ENCODE measurements at places on chromosomes 3 and 15.
A peak's percentile ranks its signal among the peaks of the same experiment; 100 is the strongest.

GRCh38 chr15:57048930-57049549, 130.6 kb downstream of the TCF12 start:
- DNase-seq = no peak

- DNase-seq = no peak
These were observed 100.7 kb downstream of the GALK2 start for GRCh38 chr15:49270541-49271421.

- peak; percentile 4 for DNase-seq
These were observed 210.5 kb downstream of the DTWD1 start for GRCh38 chr15:49831206-49831965.

DNA sequence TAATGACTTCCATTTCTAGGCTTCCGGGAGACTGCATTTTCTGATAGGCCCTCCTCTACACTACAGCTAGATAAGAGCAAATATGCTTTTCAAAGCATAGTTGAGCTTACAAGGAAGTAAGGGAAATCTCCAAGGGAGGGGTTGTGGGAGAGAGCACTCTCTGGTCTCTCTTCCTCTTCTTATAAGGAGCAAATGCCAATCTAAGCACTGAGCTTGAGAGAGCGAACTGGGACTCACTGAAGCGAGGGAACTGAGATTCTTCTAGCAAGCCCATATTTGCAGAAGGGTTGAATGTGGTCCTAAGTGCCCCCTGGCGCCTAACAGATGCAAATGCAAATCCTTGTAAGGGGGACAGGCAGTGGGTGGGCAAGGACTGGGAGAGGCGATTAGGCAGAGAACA, 164.8 kb downstream of the ERC2 start:
- DNase-seq = peak; percentile 51

GRCh38 chr15:47820747-47821319, 103.5 kb downstream of the SEMA6D start:
- no peak for DNase-seq

GRCh38 chr15:76328958-76329357, 7.6 kb upstream of the ISL2 start:
- no peak for DNase-seq

- DNase-seq = no peak
These were observed 259.6 kb upstream of the CTNNB1 start for GRCh38 chr3:40939741-40940130.

- peak; percentile 34 for DNase-seq
These were observed 8.8 kb downstream of the SNTN start for GRCh38 chr3:63661242-63661641.

DNA sequence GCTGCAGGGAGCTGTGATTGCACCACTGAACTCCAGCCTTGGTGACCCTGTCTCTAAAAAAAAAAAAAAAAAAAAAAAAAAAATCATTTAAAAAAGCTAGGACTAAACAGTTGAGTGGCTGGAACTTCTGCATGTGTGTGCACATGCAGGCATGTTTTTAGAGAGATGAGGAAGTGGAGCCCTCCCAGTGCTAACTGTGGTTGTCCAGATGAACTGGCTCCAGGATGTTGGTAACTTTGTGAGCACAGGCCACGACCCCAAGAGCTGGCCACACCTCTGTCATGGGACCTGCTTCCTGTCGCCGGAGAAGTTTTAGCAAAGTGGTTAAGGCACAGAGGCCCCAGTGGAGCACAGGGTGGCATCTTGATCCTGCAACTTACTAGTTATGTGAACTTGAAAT, 27.0 kb downstream of the CHCHD6 start:
- peak; percentile 92 for DNase-seq

- no peak for DNase-seq
These were observed 87.8 kb downstream of the C3orf85 start for GRCh38 chr3:109224333-109224732.

DNA sequence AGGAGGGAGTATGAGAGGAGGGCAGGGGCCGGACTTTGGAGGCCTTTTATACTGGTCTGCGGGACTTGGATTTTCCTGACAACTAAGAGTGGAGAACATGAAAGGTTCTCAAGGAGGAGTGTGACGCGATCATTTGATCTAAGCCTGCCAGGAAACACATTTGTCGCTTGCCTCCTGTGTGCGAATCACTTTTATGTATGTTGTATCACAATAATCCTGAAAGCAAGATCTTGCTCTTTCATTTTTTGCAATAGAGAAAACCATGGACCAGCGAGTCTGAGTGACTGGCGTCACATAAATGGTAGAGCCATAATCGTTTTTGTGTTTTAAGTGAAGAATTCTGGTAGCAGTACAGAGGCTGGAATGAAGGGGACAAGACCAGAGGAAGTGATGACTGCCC, 100.7 kb downstream of the ARNT2 start:
- DNase-seq = no peak

DNA sequence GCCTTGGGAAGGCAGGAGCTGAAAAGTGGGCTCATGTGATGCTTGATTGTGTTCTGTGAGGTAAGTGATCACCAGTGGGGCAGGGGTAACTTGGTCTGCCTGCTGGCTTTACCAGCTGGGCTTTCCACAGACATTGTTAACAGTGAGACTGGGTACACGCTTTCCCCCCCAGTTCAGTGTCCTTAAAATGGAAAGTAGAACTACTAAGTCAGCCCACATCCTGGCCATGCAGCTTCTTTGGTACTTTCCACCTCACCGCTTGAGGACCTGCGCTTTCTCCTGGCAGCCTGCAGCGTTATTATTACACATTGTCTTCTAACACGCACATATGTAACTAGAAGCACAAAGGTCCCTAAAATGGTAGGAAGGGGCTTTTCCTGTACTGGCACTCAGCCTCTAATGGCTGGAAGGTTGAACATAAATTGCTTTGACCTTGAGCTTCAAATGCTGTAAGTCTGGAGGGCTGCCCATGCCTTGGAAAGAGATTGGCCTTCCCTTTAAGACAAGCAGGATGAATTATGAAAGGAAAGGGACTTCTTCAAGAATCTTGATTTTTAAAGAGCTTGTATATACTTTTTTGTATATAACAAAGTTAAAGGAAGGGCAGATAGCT, 216.1 kb upstream of the ROPN1 start:
- no peak for DNase-seq

DNA sequence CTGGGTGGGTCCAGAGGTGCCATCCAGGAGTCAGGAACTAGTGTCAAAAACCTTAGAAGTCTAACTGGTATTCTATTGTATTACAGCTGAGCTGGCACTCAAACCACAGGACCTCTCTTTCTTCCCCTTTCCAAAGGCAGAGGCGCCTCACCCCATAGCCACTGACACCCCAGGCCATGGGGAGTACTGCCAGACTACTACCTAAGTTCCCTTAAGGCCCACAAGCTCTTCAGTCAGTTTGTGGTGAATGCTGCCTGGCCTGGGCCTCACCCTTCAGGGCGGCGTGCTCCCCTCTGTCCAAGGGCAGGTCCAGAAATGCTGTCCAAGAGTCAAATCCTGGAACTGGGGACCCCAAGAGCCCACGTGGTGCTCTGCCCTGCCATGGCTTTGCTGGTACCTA, 43.0 kb upstream of the FGF7 start:
- DNase-seq = peak; percentile 88

GRCh38 chr3:15110206-15110605, 11.3 kb upstream of the RBSN start:
- DNase-seq = no peak

- DNase-seq = peak; percentile 39
These were observed 10.0 kb upstream of the MBNL1 start for GRCh38 chr3:152258448-152259393.

- no peak for DNase-seq
These were observed 84.3 kb downstream of the RPLP1 start for GRCh38 chr15:69536726-69537512.

- DNase-seq = no peak
These were observed 353.8 kb downstream of the NAALADL2 start for GRCh38 chr3:175212896-175213295.

DNA sequence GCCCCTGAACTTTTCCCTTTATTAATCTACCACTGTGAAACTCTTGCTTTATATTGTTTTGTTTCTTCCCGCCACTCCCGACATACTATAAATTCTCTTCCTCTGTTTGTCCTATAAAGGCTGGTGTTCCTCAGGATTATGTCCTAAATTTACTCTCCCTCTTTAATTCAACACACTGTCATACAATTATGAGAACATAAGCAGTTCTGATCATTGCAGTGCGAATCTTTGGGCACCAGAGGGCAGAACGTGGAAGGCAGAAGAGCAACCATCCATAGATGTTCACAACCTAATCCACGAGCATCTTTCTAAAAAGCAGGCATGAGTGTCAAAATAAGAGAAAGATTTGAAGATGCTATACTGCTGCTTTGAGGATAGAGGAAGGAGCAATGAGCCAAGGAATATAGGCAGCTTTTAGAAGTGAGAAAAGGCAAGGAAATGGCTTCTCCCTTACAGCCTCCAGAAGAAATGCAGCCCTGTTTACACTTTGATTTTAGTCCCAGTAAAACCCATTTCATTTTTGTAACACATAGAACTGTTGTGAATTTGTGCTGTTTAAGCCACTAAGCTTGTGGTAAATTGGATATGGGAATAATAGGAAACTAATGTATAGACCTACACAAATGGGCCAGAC, 179.4 kb downstream of the GBE1 start:
- DNase-seq = peak; percentile 78

DNA sequence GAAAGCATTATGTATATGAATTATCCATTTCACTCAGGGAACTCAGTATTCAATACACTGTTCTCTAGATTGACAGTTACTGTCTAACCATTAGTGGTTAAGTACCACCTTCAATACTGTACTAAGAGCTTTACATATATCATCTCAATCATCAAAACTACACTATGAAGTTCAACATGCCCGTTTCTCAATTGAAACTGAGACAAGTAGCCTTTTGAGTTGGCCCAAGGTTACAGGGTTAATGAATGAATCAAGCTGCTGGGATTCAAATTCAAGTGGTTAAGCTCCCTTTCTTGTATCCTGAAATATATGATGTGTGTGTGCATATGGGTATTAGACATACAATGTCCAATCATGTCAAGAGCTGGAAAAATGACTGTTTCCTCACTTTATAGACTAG, 5.8 kb downstream of the TASOR start:
- no peak for DNase-seq

- no peak for DNase-seq
These were observed 91.1 kb upstream of the IL12A start for GRCh38 chr3:159897331-159898075.

DNA sequence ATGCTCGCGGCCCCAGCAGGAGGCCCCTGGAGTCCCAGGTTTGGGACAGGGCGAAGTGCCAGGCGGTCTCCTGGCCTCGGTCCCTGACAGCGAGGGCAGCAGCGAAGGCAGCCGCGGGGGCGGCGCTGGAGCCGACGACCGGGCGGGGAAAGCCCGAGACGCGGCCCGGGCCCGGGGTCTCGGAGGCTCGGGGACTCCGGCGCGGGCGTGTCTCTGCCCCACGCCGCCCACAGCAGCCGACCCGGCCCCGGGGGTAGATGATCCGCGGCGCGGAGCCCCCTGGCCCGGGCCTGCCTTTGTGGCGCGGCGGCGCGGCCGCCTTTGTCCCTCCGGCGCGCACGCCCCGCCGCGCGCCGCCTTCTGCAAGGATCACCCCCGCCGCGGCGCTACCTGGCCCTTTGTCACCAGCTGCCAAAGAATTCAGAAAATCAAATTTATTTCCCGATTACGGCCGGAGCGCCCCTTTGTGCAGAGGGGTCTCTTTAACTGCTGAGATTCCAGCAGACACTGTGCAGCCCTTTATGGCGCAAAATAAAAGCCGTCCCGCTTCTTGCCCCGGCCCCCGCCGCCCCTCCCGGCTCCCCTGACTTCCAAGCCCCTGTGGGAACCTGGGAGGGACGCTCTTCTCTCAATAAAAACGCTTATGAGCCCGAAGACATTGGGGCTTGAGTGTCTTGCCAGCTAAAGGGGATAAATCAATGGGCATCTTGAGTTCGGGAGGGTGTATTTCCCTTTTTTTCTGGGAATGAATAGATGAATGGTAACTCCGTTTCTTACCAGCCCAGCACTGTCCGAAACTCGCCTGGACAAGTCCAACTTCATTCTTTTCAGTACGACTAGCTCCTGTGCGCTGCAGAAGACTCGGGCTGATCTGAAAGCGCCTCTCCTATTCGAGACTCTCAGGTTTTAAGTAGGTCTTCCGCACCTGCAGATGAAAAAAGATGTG, 68.4 kb downstream of the HES1 start:
- no peak for DNase-seq

- DNase-seq = no peak
These were observed 19.1 kb upstream of the KLF13 start for GRCh38 chr15:31307270-31308184.

DNA sequence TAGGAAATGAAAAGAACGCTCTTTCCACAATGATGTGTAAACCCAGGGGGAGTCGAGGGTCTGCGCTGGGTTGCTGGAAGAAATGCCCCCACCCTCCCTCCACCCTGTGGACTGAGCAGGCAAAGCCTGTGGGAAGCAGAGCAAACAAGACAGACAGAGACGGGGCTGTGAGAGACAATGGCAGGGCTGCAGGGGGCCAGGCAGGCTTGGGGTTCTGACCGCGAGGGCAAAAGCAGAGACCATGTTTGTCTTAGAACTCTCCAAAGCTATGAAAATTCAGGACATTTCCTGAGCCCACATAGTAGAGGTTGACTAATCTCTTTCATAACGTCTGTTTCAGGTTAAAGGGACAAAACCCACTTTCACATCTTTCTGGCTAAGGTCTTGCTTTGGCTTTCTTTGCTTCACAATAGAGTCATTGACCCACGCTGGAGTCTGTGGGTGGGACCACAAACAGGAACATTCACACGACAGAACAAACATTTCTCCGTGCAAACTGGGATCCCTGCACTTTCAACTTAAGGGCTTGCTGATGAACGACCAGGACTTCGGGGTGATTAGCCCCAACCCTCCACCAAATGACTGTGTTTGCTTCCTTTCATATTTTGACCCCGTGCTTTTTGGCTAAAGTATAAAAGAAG, 156.0 kb upstream of the TPM1 start:
- DNase-seq = no peak

DNA sequence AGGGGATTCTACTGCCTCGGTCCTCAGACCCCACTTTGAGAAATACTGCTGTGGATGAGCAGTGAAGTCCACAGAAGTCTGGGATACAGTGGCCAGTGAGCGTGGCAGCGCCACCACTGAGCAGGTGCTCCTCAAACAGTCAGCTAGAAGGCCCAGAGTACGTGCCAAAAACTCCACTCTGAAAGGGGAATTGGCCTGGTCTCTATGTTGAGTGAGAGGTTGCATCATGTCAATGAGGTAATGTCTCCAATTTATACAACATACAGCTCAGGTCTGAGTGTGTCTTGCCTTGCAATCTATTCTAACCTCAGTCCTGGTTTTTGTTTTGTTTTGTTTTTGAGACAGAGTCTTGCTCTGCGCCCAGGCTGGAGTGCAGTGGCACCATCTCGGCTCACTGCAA, 53.3 kb upstream of the ETV5 start:
- DNase-seq = peak; percentile 76

GRCh38 chr3:151819910-151820309, 6.0 kb downstream of the AADAC start:
- no peak for DNase-seq

DNA sequence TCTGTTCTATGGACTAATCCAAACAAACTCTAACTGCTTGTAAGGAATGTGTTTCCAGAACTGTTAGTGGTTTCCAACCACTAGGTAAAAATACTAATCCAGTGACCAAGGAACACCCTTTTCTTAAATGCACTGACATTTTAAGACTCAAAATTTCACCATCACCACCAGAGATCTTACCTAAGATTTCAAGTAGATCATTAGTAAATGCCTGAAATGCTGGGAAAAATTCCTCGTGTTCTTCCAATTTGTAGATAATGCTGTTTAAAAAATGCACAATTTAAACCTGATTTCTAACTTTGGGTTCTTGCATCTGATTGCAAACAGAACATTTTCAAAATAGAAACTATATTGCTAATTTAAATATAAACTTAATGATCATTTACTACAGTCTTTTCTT, 63.4 kb downstream of the ESYT3 start:
- DNase-seq = no peak
